Natural killer cell (primary cell): ENCODE measurements at places on chromosomes 3 and 15.

DNA sequence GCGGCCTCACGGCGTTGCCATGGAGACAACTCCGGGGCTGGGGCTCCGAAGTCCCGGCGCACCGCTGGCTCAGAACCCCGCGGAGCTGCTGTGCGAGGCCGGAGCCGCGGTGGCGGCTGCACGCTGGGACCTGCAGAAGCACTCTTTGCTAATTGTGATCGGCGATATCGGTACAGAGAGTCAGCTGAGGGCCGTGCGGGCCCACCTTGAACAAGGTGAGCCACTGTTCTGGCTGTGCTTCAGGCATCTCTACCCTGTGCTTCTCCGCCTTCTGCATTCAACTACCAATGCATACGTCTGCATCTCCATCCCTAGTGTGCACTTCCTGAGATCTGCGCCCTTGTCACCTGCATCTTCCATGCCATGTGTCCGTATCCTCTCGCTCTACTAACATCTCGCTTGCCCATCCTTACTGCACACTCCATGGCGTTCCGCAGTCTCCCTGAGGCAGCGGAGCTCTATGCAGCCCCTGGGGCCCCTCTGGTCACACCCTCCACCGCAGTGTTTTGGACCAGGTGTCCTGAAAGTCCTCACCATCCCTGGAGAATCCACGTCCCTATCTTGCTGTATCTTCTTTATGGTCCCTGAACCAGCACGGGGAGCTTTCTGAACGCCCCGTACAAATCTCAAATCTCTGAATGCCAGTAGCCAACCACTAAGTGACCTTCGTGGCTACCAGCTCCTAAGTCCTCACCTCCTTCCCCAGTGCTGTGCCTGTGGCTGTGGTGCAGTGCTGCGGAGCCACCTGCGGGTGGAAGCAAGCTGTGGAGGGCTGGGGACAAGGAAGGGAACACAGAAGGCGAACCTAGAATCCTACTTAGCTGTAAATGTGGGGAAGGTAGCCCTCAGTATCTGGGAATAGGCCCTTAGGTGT is 6.2 kb upstream of the MAP1A start:
- DNase-seq, result peak; percentile 49

GRCh38 chr3:185153171-185153771 is 411 bp upstream of the C3orf70 start:
- DNase-seq, result no peak

- no peak for DNase-seq
These were observed 122.6 kb downstream of the SATB1 start for GRCh38 chr3:18302517-18302916.

- DNase-seq, result no peak
These were observed 145.2 kb downstream of the KLF13 start for GRCh38 chr15:31471731-31472430.

GRCh38 chr3:40170395-40170794 is 139.1 kb upstream of the EIF1B start:
- no peak for DNase-seq

GRCh38 chr3:88610820-88611219 is 461.1 kb downstream of the C3orf38 start:
- no peak for DNase-seq

GRCh38 chr15:98280284-98280975 is 319.9 kb downstream of the ARRDC4 start:
- no peak for DNase-seq

- no peak for DNase-seq
These were observed 150.2 kb upstream of the CBLB start for GRCh38 chr3:106018929-106019550.

DNA sequence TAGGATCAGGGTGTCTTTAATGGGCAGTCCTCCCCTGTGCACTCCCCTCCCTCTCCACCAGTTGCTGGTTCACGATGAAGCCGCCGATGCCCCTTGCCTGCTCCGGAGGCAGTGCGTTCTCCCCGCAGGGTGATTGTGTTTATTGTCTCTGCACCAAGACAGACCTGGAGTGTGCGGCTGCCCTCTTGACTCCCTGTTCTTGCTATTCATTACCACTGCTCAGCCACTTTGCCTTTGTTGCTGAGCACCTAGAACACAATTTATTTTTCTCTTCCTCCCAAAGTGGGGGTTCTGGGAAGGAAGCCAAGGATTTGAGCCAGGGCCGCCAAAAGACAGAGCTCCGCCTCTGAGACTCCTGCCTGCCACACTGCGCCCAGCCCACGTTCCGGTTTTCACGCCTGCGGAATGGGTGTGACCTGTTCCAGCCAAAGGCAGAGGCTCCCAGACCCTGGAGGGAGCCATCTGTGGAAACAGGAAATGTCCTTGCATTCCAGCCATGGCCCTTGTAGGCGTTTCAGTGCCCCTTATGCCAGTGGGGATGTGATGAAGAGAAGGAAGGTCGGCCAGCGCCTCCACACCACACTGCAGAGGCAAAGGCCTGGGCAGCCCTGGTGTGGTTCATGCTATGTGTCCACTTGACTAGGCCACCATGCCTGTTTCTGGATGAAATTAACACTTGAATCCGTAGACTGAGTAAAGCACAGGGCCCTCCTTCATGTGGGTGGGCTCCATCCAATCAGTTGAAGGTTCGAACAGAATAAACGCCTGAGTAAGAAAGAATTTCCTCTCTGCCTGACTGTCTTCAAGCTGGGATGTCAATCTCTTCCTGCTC is 85.8 kb downstream of the HMG20A start:
- no peak for DNase-seq

GRCh38 chr3:43810797-43811196 is 120.1 kb downstream of the ABHD5 start:
- DNase-seq, result no peak
